Right forelimb (tissue), 1 donor: ENCODE measurements at places on chromosomes 7 and 10.

DNA sequence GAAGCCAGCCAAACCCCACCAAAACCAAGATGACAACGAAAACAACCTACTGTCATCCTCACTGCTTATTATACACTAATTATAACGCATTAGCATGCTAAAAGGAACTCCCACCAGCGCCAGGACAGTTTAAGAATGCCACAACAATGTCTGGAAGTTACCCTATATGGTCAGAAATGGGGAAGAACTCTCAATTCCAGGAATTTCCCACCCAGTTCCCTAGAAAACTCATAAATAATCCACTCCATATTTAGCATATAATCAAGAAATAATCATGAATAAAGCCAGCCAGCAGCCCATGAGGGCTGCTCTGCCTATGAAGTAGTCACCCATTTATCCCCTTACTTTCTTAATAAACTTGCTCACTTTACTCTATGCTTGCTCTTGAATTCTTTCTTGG, 20.8 kb downstream of the MICU1 start:
- DNase-seq = no peak

- DNase-seq = no peak
Measured at GRCh38 chr7:5626498-5626897, 155.0 kb downstream of the RNF216 start.

DNA sequence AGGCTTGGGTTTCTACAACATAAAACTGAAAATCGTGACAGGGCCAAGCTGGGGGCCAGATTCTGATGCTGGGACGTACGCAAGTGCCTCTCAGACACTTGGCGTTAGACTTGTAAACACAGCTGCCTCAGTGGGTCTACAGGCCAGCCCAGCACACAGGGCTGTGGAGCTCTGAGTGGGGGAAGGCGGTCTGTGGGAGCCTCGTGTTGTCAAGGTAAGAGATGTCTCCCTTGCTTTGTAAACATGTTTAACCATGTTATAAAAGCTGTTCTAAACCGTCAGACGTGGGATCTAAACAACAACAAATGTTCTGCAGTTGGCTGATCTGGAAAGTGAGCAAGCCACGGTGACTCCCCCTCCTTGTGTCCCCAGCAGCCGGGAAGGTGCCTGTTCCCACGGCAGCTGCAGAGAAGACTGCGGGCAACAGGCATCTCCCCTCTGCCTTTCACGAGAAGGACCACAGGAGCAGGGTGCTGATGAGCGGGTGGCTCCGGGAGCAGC, 67.8 kb downstream of the ZRANB1 start:
- DNase-seq = no peak

- peak; percentile 30 for DNase-seq
Measured at GRCh38 chr7:44384586-44385433, 59.4 kb upstream of the CAMK2B start.

DNA sequence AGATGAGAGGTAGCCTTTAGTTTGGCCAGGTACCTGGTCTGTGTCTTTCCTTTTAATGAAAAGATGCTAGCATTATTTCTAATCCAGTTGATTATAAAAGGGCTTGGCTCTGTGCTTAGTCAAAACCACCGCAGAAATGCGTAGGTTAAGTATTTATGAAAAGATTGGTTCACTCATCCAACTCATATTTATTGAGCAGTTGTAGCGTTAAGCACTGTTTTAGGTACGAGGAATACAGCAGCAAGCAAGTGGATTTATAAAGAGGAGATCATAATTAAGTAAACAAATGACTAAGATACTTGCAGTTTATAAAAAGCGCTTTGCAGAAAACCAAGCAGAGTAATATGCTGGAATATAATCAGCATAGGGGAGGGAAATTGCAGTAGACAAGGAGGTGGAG, 129.8 kb downstream of the PPP1R17 start:
- DNase-seq = no peak

DNA sequence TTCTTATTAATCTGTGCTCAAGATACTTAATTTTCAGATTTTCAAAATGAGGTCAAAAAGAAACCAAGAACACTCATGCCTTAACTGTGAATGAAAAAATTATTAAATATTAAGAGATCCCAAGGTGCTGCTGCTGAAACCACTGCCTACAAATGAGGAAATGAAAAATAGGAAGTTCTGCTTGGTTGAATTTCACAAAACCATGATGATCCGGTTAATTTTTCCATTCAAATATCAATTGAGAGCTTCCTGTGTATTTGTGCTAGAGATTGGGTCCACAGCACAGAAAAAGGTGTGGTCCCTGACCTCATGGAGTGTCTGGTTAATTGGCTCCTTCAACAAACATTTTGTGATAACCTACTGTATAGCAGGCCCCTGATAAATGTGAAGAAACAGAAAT, 132.7 kb upstream of the YAE1 start:
- DNase-seq = no peak

GRCh38 chr10:60277656-60278055, 112.0 kb downstream of the ANK3 start:
- no peak for DNase-seq

GRCh38 chr7:157496416-157497275, 159.8 kb downstream of the DNAJB6 start:
- no peak for DNase-seq
